GM23338 (cell line): ENCODE measurements at places on chromosomes 13 and 19. TPM values are rescaled to one million over a fixed set of nuclear protein-coding genes. Genes with fewer than 3 reads are reported as not detected.

NCR1 gene
- 0.78 and 2.0 TPM in 2 replicates for total RNA-seq

BRME1 gene
- total RNA-seq: 3.7 and 4.0 TPM in 2 replicates

CTXN1 gene
- total RNA-seq: 52.4 and 53.1 TPM in 2 replicates

PEAK3 gene
- total RNA-seq: not detected in 2 replicates

ZNF358 gene
- total RNA-seq: 36.7 and 52.9 TPM in 2 replicates

KCNC3 gene
- total RNA-seq: 2.7 and 3.4 TPM in 2 replicates

CNN1 gene
- total RNA-seq: 17.0 and 20.9 TPM in 2 replicates

CLASRP gene
- total RNA-seq: 78.7 and 92.3 TPM in 2 replicates

DNA sequence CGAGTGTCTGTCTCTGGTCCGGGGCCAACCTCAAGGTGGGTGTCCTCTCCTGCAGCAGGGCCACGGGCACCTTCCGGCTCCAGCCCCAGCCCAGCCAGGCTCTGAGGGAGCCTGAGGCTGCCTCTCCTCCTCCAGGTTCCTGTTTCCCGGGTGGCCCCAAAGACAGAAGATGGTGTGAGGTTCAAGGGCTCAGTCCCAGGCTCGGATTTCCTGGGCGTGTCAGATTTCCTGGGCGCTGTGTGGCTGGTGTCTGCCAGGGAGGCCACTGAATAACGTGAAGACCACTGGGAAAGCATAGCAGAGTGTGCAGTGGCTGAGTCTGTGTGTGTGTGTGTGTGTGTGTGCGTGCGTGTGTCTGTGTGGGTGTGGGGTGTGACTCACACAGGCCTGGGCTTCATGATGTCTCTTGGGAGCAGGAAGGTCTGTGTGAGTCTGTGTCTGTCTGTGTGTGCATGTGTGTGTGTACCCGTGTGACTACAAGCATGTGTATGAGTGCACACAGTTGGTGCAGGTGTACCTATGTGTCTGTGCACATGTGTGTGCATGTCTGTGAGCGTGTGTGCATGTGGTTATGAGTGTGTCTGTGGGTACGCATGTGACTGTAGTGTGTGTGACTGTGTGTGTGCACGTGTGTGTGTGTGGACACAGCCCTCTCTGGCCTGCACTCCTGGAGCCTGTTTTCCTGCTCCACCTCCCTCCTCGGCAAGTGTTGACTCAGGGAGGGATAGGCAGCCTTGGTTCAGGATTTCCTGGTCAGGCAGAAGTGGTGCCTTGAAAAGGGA, 28.3 kb downstream of the CEBPA start:
- DNase-seq: no peak

DNA sequence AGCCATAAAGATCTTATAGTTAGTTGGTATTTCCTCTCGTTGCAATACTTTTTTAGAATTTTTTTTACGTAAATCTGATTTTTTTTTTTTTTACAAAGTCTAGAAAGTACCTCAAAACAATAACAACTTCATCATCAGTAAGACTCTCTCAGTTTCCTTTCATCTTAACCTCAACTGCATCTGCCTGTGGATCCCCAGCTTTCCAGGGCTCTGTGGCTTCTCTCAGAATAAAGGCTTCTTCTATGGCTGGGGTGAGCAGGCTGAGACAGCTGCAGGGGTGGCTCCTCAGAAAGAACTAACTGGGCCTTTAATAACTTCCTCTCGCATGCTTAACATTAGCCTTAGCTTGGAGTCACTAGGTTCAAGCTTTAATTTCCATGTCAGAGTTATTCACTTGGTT, 4.2 kb downstream of the ZNF506 start:
- no peak for DNase-seq

DNA sequence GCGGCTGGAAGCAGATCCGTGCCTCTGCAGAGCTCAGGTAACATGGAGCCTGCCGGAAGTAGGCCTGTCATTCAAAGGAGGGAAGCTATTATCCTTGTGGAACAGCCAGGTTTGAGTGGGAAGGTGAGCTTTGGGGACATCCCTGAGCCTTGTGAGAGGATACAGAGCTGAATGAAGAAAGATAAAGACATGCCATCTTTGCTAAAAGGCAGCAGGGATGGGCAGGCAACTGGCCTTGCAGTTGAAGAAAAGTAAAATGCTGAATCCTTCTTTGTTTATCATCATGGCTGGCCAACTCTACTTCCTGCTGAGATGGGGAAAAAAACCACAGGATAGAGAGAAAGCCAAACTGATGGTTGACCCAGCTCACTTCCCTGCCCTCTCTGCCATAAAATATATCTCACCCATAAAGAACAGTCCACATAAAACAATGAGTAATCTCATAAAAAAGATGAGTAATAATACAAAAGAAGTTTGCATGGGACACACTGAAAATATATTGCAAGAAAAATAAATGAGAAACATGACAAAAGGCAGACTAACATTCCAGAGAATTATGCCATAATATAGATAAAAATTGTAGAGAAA, 226.3 kb downstream of the DLEU7 start:
- DNase-seq: no peak

- no peak for DNase-seq
Observed at GRCh38 chr19:55678121-55678671, 3.2 kb downstream of the EPN1 start.

- no peak for DNase-seq
Observed at GRCh38 chr13:21344662-21345176, 114.4 kb downstream of the ZDHHC20 start.

DNA sequence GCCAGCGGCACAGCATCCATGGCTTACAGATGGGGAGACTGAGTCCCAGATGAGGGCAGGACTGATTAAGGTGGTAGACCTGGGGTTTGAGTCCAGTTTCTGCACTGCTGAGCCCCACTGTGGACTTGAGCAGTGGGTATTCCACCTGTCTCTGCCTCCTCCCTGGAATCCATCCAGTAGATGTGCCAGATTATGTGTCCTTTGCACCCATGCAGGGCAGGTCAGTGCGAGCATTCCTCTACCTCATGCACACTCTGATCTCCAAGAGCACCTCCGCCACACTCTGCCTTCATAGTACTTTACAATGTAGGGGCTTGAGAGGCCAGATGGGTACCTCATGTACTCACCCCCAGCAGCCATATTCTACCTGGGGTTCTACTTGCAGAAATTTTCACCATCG, 10.0 kb downstream of the ZSCAN22 start:
- no peak for DNase-seq

GRCh38 chr19:6125571-6125989, 9.9 kb upstream of the ACSBG2 start:
- peak; percentile 90 for DNase-seq

DNA sequence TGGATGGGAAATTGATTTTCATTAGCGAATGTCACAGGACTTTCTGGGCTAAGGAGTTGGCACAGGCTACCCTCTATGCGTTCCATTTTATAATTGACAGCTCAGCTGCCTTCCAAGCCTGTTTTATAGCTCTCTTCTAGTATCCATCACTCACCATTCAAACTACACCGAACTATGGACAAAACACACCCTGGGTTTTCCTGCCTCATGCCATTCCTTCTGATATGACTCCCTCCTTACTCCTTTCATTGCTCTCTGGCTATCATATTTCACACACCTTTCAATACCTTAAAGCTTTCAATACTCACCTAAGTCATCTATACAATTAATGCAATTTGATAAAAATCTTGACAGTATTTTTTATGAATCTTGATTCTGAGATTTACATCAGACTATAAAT, 181.3 kb downstream of the RAP2A start:
- DNase-seq: no peak

DNA sequence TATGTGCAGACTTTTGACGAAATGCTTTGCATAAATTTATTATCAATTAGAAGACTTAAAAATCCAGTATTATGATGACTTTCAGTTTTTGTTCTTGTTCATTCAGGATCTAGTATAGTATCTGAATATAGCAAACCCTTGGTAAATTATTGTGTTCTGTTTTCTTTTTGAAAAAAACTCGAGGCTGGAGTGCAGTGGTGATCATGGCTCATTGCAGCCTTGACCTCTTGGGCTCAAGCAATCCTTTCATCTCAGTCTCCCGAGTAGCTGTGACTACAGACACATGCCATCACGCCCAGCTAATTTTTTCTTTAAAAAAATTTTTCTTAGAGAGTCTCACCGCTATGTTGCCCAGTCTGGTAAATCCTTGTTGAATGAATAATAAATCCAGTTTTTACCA, 4.6 kb downstream of the FARP1 start:
- DNase-seq: no peak

GRCh38 chr19:50490991-50491472, 14.4 kb upstream of the GARIN5A start:
- no peak for DNase-seq

DNA sequence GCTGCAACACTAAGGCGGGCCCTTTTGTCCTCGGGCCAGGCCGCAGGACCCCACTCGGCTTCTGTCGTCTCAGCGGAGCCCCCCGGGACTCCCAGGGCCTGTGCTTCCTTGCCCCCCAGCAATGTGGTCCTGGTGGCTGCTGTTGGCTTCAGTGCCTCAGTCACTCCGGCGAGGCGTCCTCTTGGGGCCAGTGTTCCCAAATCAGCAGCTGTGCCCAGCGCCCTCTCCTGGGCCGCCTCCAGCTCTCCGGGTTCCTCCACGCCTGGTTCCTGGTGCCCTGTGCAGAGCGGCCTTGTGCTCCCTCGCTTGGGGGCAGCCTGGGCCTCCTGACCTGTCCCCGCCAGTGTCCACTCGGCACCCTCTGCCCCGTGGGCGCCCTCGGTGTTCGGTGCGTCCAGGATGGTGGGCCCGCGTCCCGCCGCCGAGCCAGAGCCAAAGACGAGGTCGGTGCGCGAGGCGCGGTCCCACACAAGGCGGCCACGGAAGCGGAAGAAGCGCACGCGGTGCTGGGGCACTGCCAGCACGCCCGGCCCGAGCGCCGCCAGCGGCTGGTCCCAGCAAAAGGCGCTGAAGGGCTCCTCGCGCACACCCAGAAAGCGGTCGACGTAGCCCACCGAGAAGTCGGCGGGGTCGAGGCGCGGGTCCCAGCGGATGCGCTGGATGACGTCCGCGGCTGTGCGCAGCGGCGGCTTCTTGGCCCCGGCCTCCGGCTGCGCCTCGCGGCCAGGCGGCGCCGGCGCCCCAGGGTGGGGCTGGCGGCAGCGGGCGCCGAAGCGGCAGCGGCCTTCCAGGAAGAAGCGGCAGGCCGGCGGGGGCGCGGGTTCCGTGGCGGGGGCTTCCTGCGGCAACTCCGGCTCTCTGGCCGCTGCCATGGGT, 685 bp downstream of the LENG9 start:
- DNase-seq: peak; percentile 81

- no peak for DNase-seq
Observed at GRCh38 chr13:94384231-94384905, 95.1 kb downstream of the DCT start.

DNA sequence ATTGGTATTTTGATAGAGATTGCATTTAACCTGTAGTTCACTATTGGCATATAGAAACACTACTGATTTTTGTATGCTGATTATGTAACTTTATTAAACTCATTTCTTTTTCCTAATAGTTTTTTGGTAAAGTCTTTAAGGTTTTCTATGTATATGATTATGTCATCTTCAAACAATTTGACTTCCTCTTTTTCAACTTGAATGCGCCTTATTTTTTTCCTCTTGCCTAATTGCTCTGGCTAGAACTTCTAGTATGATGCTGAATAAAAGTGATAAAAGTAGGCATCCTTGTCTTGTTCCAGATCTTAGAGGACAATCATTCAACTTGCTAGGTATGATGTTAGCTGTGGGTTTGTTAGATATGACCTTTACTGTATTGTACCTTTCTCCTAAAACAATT, 1034.9 kb downstream of the PCDH9 start:
- no peak for DNase-seq

GRCh38 chr19:45790942-45791341, 1.7 kb downstream of the DMWD start:
- DNase-seq: no peak

DNA sequence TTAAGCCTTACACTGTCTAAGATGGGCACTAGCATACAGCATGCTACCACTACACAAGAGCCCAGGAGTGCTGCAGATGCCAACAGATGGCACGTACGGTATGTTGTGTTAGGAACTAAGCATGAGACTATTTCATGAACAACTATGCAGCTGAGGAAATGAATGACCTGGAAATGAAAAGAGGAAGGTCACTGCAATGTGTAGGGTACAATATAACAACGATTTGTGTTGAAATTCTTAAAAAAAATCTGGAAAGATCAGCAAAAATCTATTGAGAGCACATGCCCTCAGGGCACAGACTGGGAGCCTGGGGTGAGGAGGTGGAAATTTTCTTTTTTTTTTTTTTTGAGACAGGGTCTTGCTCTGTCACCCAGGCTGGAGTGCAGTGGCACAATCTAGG, 14.4 kb downstream of the HAUS8 start:
- no peak for DNase-seq

DNA sequence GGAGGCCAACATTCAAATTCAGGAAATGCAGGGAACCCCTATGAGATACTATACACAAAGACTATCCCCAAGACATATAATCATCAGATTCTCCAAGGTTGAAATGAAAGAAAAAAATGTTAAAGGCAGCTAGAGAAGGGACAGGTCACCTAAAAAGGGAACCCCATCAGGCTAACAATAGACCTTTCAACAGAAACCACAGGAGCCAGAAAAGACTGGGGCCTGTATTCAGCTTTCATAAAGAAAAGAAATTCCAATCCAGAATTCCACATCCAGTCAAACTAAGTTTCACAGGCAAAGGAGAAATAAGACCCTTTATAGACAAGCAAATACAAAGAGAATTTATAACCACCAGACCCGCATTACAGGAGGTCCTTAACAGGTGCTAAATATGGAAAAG, 1703.6 kb upstream of the PRR20A start:
- peak; percentile 70 for DNase-seq

- DNase-seq: no peak
Observed at GRCh38 chr19:18502638-18503294, 19.1 kb downstream of the ELL start.

DNA sequence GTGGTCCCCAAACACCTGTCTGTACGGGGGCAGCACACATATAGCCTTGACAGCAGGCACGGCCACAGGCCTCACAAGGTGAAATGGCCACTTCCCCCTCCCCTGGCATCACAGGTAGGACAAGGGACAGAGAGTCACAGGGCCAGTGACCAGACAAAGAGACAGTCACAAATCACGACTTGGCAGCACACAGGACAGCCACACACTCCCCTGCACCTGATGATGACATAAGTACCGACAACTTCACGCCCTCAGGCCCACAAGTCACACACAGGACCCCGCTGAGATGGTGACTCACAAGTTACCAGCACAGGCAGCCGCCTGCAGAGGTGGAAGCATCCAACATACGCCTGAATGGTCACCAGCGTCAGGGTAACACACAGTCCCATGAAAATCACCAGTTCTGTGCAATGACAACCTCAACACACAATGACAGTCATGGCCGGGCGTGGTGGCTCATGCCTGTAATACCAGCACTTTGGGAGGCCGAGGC, 16.5 kb downstream of the TYK2 start:
- no peak for DNase-seq

GRCh38 chr13:111967572-111968201, 99.3 kb upstream of the SOX1 start:
- no peak for DNase-seq

- DNase-seq: peak; percentile 73
Observed at GRCh38 chr13:70668293-70668692, 560.0 kb upstream of the KLHL1 start.

DNA sequence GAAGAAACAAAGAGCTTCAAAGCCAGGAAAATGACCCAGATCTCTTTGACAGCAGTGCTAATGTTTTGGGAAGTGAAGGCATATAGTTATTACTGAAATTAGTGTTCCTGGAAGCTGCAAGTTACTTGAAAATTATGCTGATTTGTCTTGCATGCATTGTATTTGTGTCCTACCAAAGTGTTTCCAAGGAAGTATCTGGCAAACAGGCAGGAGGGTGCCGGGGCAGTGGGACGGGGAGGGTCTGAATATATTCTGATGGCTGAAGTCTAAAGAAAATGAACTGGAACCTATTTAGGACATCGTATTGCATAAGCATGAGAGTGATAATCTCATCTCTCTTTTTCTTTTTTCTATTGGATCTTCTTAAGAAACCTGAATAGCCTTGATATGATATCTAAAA, 9.0 kb downstream of the RNASEH2B start:
- DNase-seq: no peak

GRCh38 chr13:31367410-31367809, 167.6 kb downstream of the B3GLCT start:
- DNase-seq: peak; percentile 19
